ENCODE measurements at places on chromosomes 6 and 20.

DNA sequence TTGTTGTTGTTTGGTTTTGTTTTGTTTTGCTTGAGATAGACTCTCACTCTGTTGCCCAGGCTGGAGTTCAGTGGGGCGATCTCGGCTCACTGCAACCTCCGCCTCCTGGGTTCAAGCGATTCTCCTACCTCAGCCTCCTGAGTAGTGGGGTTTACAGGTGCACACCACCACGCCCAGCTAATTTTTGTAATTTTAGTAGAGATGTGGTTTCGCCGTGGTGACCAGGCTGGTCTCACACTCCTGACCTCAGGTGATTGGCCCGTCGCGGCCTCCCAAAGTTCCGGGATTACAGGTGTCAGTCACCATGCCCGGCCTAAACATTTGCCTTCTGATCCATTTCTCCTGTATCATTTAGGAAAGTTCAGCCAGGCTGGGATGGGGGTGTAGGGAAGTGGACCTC lies 17.7 kb downstream of the DUSP22 start:
- DNase-seq: no peak

DNA sequence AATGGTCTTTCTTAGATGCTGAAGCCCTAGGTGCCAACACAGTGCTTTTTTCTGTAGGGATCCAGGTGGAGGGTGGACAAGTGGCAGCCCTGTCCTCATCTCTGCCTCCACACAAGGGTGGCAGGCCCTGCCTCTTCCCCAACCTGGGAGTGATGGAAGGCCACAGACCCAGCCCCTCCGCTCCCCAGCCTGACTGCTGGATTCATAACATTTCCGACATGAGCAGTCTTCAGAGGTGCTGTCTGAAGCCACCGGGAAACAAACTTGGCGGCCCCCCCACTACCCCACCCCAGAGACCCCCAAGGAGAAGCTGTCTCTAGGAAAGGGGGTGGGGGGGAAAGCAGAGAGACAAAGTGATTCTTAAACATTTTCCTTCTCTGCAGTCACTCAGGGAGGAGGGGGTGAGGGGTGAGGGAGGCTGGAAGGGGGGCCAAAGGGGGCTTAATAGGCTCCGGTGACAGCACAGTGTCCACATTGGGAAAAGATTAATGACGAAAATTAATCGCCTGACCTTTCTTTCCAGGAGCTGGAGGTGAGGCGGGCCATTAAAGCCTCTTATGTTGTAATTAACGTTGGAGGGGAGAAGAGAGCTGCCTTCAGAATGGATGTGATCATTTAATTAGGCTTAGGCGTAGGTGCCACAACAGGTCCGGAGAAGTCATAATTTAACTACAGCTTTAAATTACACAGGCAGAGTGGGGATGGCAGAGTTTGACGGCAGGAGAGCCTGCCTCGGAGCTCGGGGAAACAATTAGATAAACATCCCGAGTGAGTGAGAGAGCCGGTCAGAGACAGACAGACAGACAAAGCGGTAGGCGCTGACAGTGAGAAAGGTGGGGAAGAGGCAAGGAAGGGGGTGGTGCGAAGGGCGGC lies 76.8 kb upstream of the FOXP4 start:
- no peak for DNase-seq

GRCh38 chr20:32189123-32189410 lies 18.5 kb downstream of the PLAGL2 start:
- no peak for DNase-seq

- no peak for DNase-seq
Observed at GRCh38 chr20:3163099-3164042, 3.7 kb upstream of the FASTKD5 start.

DNA sequence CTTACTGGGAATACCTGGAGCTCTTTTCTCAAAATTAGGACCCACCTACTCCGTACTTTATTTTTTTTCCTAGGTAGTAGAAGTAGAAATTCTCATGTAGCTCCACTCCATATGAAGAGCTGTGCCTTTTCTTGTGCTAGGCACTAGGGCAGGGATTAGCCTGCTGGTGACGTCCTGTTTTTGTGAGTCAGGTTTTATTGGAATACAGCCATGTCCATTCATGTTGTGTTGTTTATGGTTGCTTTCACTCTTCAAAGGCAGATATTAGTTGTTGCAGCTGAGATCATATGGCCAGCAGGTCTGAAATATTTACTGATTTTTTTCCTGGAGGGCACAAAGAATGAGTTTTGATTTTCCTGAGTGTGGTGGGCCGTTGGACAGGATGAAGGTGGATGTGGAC lies 20.5 kb downstream of the XRN2 start:
- DNase-seq: no peak

DNA sequence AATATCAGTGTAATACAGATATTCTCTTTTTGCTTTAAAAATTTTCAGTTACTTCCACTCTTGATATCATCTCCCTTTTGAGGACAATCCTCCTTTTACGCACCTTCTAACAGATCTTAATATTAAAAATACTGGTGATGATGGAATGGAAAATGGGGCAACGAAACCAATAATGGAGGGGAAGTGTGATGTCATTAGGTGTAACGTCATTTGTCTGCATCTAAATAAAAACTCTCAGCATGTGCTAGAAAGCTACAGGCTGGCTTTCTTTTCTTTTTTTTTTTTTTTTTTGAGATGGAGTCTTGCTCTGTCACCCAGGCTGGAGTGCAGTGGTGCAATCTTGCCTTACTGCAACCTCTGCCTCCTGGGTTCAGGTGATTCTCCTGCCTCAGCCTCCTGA lies 66.5 kb downstream of the IYD start:
- no peak for DNase-seq

DNA sequence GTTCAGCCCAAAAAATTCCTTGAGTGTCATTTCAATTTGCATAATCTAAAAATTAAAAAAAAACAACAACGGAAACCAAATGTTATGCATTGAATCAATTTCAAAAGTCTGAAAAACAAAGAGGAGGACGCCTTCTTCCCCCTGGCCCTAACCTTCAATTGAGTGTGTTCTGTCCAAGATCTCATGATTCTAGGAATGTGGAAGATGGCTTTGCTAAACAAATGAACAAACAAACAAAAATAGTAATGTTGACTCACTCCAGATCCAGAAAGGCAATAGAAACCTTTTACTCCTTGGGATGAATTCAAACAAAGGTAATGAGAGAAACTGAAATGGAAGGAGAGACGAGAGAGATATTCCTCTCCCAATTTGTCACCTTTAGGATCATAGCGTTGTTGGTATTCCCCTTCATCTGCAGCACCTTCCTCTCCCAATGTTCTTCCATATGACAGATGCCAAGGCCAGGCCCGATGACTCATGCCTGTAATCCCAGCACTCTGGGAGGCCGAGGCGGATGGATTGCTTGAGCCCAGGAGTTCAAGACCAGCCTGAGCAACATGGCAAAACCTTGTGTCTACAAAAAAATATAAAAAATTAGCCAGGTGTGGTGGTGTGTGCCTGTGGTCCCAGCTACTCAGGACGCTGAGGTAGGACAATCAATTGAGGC lies 109.2 kb upstream of the ADGRF1 start:
- no peak for DNase-seq

- DNase-seq: no peak
Observed at GRCh38 chr6:41779336-41779735, 364 bp downstream of the FRS3 start.

DNA sequence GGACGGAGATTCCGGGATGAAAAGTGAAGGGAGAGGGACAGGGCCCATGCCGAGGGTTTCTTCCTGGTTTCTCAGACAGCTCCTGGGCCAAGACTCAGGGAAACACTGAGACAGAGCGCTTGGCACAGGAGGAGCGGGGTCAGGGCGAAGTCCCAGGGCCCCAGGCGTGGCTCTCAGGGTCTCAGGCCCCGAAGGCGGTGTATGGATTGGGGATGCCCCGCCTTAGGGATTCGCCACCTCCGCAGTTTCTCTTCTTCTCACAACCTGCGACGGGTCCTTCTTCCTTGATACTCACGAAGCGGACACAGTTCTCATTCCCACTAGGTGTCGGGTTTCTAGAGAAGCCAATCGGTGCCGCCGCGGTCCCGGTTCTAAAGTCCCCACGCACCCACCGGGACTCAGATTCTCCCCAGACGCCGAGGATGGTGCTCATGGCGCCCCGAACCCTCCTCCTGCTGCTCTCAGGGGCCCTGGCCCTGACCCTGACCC lies 55.0 kb upstream of the HLA-A start:
- DNase-seq: peak; percentile 15

DNA sequence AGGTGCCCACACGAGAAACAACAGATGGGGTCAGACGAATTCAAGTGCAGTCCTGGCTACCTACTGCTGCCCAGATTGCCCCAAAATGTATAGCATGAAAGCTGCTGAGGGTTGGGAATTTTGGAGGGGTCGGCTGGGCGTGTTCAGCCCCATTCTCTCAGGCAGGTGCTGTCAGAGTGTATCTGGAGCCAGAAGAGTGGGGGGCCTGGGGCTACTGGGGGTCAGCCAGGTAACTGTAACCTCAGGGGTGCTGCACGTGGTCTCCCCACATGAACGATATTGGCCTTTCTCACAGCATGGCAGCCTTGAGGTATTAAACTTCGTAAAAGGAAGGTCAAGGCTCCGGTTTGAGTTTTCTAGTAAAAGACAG lies 14.6 kb downstream of the SYNDIG1 start:
- DNase-seq: no peak

DNA sequence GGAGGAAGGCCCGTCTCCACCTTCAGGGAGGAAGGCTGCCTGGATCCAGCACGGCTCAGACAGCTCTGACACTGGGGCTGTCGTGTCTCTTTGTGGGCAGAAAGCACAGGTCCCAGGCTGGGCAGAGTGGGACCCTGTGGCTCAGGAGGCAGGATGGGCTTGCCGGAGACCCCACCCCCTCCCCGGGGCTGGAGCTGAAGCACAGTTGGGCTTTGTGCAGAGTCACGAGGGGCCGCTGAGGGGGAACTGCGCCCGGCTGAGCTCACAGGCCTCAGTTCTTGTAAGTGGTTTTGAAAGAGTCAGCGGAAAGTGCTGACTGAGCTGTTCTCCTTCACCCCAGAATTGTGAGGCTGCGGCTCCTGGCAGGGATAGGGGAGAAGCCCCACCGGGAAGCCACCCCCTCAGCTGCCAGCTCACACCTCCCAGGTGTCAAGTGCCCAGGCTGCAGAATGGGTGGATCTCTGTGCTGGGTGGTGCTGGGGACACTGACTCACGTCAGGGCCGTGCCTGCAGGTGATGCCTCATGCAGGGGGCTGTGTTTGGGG lies 145.5 kb upstream of the RNF24 start:
- DNase-seq: no peak

DNA sequence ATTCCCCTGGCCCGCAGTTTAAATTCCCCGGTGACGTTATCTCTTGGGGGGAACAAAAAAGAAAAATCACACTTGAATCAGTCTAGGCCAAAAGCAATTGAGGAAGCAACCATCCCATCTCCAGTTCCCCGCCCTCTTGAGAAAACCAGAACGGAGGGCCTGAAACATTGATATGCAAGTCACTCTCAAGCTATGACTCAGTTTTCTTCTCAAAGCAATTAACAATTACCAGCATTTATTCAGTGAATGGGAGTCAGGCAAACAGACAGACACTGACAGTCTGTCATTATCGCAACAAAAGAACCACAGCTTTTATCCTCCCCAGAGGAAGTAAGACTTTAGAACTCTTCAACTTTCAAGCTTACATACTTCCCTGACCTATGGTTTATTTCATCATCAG lies 100.9 kb downstream of the OPRM1 start:
- no peak for DNase-seq

DNA sequence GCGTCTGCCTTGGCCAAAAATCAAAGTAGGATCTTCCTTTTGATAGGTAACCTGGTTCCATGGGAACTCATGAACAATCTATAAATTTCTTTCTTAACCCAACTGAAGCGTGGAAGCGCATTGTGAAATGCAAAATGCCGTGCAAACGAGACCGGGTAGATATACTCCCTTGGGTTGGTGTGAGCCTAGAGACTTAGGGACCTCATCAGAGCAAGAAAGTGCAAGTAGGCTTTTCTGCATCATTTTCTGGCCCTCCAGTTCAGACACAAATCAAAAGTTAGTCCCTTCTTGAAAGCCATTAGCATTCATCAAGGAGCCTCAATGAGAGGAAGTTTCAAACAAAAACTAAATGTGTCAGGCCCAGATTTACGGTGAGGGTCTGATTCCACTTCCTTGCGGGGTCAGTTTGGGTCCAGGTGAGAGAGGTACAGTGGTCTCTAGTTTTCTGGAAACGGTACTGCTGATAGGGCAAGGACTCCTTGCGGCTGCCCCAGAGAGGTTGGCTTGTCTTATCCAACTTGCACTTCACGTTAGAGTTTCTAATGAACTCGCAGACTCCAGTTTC lies 5.3 kb upstream of the ZNF184 start:
- DNase-seq: no peak

DNA sequence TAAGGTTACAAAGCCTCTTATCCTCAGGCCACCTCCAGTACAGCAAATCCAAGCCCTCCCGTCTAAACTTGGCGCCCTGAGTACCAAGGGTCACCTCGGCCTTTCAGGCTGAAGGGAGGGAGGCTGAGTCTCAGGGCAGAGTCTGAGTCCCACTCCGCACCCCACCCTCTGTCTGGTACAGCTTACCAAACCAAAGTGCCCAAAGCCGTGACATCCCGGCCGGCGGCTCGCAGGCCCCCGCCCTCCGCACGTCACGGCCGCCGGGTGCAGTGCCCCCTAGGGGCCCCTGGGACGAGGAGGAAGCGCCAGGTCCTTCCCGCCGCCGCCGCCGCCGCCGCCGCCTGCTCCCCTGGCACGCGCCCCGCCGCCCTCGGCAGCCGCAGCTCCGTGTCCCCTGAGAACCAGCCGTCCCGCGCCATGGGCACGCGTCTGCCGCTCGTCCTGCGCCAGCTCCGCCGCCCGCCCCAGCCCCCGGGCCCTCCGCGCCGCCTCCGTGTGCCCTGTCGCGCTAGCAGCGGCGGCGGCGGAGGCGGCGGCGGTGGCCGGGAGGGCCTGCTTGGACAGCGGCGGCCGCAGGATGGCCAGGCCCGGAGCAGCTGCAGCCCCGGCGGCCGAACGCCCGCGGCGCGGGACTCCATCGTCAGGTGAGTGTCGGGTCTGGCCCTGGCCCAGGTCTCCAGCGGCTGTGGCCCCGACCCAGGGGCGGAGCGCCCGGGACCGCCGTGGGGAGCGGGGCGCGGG lies at the start of gene MTHFD1L:
Gene MTHFD1L, plus strand, starts transcription at position 297 of the 741 bp plus-strand sequence. Its CDS starts 121 bp downstream, at position 418.
- DNase-seq: peak; percentile 64

- DNase-seq: no peak
Observed at GRCh38 chr6:14272737-14273085, 155.1 kb downstream of the CD83 start.

DNA sequence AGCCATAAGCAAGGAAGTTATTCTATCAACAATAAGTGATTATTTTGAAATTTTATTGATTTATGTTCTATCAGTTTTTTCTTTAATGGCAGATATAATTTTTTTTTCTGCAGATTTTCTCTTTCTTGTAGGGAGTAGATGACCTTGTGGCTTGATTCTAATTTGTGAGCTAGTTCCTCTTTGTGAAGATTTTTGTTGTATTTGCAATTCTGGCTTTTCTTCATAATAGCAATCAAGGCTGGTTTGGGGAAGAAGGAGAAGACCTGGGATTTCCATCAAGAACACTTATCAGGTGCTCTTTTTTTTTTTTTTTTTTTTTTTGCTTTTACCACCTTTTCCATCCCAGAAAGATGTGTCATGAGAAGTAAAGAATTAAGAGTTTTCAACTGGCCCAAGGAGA lies 324.2 kb upstream of the MAN1A1 start:
- DNase-seq: no peak
